Activated CD4-positive, alpha-beta T cell treated with anti-CD3 and anti-CD28 coated beads, Interleukin-2, amount 50 U/mL, for 16 hours (primary cell): ENCODE measurements at places on chromosomes 11 and 22.

- DNase-seq = no peak
Measured at GRCh38 chr22:23912293-23912903, 18.2 kb downstream of the MIF start.

- DNase-seq = no peak
Measured at GRCh38 chr11:1161410-1162137, 3.8 kb downstream of the MUC5AC start.

DNA sequence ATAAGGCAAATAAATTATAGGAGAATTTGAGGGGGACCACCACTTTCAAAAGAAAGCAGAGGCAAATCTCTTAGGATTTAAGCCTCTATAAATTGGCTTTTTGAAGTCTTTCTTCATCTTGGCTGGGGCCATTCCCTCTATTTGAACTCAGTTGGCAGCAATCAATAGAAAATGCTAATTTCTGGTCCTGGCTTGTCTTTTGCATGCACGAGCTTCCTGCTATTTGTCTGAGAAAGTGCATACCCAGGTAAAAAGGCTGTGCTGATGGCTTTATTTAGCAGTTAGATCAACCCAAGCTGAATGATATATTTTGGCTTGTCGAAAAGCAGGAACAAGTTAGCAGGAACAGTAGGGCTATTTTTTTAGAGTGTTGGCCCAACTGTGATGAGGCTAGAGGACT lies 64.1 kb upstream of the GRAMD1B start:
- DNase-seq = no peak

- DNase-seq = no peak
Measured at GRCh38 chr11:12430954-12431595, 53.7 kb downstream of the PARVA start.

DNA sequence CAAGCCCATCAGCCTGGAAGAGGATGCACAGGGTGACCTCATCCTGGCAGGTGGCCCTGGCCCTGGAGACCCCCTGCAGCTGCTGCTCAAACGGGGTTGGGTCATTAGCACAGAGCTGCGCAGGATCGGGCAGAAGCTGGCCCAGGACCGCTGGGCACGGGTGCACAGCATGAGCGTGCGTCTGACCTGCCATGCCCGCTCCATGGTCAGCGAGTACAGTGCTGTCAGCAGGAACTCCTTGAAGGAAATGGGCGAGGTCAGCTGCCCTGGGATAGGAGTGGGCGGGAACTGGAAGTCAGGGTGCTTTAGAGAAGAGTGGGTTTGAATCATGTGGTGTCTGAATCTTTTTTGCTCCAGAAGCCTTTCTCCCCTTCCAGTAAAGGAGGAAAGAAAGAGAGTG lies 61.1 kb downstream of the INSC start:
- no peak for DNase-seq

- DNase-seq = peak; percentile 12
Measured at GRCh38 chr11:17036666-17037658, 22.7 kb upstream of the PLEKHA7 start.

- DNase-seq = no peak
Measured at GRCh38 chr11:86706338-86707131, 34.1 kb upstream of the ME3 start.

- DNase-seq = no peak
Measured at GRCh38 chr11:111522426-111522825, 7.8 kb downstream of the HOATZ start.

GRCh38 chr11:17479284-17480214 lies 2.9 kb upstream of the ABCC8 start:
- no peak for DNase-seq

DNA sequence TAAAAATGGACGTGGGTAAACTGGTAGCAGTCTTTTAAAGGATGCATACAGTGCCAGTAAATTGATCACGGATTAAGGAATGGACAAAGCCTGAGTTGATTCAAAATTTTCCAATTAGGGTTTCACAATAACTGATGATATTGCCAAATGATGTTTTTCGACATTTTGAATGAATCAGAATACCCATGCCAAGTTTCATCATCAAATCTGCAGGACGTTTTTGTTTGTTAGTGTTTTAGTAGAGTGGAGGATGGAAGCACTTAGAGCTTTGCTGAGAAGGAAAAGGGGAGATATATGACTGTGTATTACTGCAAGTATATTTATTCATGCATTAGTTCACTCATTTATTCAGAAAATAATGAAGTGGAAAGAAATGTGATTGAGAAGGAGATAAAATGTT lies 78.3 kb downstream of the SLC17A6 start:
- no peak for DNase-seq

- DNase-seq = no peak
Measured at GRCh38 chr11:74671520-74672196, 59.6 kb downstream of the CHRDL2 start.

- no peak for DNase-seq
Measured at GRCh38 chr11:134757633-134758032, 345.6 kb upstream of the B3GAT1 start.

- no peak for DNase-seq
Measured at GRCh38 chr11:69551963-69552362, 70.5 kb downstream of the LINC01488 start.

DNA sequence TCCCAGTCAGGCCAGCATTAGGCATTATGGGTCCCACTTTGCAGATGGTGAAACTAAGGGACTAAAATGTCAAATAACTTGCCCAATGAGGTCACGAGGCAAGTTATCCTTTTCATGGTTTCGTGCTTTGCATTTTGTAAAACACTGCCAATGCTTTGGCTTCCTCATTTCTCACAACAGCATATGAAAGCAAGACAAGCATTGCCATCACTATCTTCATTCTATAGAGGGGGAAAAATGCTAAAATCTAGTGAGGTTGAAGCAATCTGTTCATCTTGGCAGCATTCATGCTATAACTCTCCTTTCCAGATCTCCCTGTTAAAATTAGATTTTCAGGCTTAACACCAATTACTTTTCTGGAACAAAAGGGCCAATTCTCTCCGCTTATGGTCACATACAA lies 14.8 kb downstream of the FAM181B start:
- DNase-seq = no peak

DNA sequence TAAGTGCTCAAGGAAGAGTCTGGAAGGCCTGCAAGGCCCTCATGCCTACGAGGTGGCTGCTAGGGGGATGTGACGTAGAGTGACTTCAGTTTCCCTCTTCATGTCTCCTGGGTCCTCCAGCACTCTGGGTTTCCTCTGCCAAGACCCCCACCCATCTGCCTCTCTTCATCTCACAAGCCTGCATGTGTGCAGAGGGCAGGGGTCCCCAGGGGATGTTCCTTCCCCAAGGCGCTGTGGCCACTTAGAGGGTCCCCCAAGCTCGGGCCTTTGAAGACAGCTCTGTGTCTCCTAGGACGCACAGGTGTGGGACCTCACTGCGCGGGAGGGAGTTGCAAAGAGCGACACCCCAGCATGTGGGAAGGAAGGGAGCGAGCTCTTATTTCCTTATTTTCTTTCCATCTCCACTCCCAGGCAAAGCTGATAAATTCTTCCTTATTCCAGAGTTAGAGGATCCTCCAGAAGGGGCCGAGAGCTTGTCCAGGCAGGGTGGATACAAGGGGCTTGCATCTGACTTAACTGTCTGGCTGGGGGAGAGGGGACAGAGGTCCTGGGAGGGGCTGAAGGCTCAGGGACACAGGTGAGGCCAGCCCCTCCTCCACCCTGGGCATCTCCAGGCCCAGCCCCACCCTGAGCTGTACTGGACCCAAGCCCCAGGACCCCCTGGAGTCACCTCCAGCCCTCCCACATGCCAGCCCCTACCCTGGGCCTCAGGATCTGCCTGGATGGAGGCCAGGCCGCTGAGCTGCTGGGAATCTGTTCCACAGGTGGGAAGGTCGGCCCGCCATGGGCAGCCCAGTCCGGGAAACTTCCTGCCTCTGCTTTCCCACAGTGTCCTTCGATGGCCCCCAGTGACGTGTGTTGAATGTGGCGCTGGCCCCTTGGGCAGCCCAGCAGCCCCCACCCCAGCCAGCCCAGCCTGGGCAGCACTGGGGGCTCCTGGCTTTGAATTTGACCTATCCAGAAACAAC lies 59.7 kb upstream of the KCNQ1OT1 start:
- DNase-seq = no peak
